WERI-Rb-1 (cell line): ENCODE measurements at places on chromosomes 5 and 9.

- DNase-seq: peak; percentile 49
Measured at GRCh38 chr9:76756268-76756640, 8.0 kb upstream of the PCA3 start.

- no peak for DNase-seq
Measured at GRCh38 chr5:78527054-78527859, 121.3 kb downstream of the LHFPL2 start.

DNA sequence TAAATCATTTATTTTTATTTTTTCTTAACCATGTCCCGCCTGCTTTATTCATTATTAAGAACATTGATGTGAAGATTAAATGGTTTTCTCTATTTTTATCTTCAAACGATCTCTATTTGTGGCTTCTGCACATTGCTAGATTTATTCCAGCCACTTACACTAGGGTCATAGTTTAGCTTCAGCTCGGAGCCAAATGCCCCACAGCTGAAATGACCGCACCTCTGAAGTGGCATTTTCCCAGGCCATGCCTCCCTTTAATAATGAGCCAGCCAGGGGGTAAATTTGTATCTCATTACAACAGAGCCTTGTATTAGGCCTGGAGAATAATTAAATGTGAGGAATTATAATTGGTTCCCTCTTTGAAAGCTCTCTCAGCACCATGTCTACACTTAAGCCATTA lies 89.4 kb downstream of the DOCK8 start:
- no peak for DNase-seq

GRCh38 chr9:5834214-5834613 lies 1.3 kb upstream of the ERMP1 start:
- no peak for DNase-seq

GRCh38 chr9:86721843-86722705 lies 225.2 kb downstream of the GAS1 start:
- no peak for DNase-seq

DNA sequence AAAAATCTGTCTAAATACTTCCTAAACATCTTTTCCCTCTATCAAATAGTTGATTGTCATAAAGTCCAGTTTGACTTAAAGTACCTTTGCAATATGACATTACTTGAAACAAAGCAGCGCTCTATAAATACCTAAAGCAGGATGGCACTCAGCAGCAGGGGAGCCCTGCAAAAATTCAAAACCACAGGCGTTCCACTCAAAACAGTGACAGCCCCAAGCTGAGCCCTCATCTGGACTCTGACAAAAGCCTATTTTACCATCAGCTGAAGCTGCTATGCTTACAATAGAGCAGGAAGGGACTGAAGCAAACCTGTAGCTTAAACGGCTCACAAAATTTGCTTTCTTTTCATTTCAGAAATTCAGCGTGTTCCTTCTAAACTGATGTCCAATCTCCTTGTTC lies 11.5 kb downstream of the GABRA6 start:
- no peak for DNase-seq

GRCh38 chr5:129593525-129593924 lies 133.4 kb downstream of the ADAMTS19 start:
- DNase-seq: no peak

GRCh38 chr9:137760426-137760825 lies 117.2 kb upstream of the CACNA1B start:
- no peak for DNase-seq

DNA sequence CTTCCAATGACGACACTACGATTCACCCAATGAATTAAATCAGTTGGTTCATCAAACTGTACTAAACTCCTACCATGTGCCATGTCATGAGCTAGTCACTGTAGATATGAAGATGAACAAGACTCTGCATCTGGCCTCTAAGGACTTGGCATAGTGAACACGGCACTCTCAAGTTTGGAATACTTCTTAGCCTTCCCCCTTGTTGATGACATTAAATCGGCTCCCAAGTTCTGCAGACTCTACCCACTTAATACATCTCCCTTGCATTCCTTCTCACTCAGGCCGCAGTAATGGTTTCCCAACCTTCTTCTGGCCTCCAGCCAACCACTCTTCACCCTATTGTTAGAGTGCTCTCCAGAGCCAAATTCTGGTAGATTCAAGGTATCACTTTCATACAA lies 184.7 kb downstream of the MAPKAP1 start:
- DNase-seq: no peak

DNA sequence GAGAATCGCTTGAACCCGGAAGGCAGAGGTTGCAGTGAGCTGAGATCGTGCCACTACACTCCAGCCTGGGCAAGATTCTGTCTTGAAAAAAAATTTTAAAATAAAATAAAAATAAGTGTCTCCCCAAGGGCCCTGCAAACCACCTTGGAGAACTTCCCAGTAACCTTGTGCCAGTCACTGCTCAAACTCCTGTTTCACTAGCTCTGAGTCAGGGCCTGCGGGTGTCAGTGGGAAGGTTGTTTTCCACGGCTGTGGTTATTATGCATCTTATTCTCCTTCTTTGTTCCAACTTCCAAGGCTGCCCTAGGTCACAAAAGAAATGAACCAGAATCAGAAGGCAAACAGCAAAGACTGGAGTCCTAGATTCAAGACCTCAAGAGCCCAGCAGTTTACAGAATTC lies 246.7 kb downstream of the ADAMTSL1 start:
- DNase-seq: no peak

DNA sequence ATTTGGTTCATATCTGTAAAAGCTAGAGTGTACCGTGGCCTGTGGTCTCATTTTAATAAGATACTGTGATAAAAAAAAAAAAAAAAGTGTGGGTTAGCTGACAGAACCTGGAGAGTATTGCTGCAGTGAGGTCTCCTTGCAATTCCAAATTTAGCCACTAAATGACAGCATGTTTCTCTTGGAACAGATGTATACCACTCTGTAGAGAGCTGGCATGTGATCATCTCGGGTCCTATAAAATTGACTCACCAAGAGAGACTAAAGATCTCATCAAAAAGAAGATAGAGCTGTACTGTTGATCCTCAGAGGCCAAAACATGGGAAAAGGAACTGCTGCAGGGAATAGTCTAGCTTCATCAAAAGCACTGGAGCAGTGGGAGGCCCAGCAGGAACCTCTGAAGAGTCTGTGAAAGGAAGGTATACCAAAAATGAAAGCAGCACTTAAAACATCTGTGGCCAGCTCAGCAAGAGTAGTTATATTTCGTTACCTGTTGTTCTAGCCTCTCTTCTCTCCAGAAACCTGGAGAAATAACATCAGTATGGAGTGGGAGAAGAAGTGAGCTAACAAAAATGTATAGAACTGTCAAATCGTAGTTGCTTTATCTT lies 826.8 kb downstream of the EFNA5 start:
- no peak for DNase-seq

GRCh38 chr9:86867804-86868313 lies 79.4 kb downstream of the GAS1 start:
- DNase-seq: no peak

DNA sequence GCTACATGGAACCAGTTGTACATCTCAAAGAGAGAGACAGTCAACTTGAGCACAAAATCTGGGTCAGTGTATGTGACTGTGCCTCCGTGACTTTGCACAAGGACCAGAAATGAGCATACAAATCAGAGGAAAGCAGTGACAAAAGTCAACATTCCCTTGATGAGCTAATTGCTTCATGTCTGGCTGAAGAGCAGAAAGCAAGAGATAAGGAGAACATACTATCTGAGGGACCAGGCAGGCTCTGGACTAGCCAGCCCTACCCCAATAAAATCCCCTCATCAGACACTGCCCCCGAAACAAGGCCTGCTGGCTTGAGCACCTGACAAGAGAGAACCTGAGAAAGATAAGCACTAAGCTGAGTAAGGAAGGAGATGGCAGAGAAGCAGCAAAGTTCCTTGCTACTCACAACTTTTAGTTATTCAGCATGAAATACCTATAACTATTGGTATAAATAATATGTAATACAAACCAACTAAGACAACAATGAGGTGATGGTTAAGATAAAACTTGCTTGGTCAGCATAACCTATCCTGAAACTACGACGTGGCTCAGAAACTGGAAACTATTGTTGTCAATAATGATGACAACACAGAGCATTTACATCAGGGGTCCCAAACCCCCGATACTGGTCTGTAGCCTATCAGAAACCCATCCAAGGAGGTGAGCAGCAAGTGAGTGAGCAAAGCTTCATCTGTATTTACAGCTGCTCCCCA lies 9.5 kb downstream of the SIL1 start:
- no peak for DNase-seq

DNA sequence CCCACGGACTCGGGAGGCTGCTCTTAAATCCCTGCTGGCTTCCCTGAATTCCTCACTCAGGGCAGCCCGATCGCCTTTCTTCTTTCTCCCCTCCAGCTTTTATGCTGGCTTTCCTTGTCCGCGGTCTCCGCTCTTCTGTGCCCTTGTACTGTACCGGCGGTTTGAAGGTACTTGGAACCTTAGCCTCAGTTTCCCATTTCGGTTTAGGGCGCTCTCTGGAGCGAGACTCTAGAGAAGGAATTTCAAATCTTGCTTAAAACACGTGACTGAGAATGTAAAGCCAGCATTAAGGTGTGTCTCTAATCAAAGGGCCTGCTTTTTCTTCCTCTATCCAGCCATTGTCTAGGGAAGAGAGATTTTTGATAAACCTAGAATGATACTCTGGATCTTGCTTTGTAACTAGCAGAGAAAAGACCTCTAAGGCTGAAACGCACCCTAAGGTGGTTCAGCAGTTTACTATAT lies 650 bp downstream of the GPR107 start:
- DNase-seq: peak; percentile 16

GRCh38 chr9:114745879-114746550 lies 59.8 kb downstream of the TNFSF15 start:
- no peak for DNase-seq

DNA sequence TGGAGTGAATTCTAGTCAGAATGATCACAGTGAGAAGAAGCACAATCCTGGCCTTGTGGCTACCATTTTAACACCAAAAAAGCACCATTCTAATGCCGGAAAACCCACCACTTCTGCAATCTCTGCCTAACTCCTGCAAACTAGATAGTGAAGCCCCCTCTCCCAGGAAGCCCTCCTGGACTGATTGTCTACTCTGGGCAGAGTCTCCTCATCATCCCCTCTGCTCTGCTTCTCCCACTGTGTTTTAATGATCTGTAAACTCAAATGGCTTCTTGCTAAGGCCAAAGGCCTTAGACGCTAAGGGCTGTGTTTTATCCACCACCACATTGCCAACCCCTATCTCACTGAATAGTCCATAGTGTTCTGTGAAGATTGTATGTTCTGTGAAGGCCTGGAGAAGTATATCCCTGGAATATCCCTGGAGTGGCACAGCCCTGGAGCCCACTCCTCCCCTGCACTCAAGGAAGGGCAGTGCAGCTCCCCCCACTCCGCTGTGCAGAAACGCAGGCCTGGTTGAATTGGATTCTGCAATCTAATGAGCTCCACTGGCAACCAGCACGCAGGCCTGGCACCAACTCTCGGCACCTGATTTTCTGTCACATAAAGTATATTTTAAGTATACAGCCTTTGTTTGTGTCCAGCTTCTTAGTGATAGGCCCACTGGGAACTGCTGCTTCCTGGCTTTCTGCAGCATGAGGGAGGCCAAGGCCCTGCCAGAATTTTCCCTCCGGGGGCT lies 126.3 kb downstream of the ATPSCKMT start:
- no peak for DNase-seq

DNA sequence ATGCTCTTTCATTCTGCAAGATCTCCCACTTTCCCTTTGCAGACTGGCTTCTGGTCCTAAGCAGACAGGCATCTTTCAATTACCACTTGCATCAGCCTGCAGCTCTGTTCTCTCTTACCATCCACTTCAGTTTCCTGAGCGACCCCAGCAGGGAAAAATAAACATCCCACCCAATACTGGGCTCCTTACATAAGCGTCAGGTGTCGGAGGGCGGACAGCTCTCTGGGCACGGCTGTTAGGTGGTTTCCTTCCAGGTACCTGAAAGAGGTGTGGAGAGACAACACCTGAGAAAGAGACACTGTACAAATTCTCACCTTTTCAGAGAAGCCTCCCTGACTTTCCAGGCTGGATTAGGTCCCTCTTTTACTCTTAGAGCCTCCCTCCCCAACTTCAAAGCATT lies 145.1 kb upstream of the PANK3 start:
- DNase-seq: no peak
